ENCODE measurements at places on chromosomes 1 and 21.

- peak; percentile 14 for DNase-seq
Observed at GRCh38 chr1:20574686-20575540, 14.0 kb upstream of the CDA start.

DNA sequence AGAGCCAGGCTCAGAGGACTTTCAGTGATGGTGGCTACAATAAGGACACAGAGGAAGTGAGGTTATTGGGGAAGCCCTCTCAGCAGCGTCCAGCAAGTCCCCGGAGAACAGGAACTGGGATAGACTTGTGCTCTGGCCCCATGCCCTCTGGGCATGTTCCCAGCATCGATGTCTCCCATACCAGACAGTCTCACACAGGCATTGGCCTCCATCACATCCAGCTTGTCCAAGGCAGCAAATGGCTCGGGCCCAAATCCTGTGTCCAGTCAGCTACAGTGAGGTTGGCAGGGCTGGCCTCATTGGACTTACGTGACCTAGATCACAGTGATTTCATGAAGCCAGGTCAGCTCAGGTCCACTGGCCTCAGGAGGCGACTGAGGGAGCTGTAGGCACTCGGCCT is 19.6 kb upstream of the TMEM54 start:
- DNase-seq, result no peak

DNA sequence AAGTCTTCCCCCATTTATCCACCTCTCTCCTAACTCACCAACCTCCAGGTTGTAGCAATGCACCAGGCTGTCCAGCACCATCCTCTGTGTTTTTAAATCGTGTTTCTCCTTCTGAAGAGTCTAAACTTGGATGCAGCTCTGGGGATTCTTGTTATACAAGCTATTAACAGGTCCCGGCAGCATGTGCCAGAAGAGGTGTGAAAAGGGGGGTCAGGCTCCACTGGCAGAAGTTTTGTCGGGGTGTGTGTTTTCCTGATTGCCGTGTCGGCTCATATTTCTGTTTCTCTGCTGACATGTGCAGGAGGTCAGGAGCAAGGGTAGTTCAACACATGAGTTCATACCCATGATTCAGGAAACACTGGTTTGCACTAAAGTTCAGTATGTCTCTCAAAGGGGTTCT is 658.6 kb upstream of the CAMK1G start:
- no peak for DNase-seq

DNA sequence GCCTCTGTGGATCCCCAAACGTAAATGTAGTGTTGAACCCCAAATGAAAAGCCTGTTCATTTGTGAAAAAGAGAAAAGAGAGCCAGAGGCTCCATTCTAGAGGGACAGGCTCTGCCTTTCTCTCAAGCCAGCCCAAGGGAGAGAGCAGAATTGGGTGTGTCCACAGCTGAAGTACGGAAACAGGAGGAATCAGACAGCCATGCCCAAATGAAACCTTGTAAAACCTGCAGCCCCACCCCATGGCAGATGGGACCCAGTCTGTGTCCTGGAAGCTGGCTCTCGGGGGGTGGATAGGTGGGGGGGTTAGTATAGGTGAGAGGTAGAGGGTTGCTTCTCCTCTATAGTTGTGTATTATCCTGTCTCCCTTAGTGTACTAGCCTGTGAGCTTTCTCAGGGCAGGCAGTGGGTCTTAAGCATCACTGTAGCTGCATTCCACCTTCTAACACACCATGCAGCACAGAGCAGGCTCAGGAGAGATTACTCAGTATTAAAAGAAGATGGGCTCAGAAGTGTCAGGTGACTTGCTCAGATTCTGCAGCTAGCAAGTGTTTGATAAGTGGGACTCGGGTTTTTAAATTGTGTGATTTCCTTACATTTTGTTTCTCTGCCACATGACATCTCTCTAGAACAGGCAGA is 67.4 kb upstream of the SIPA1L2 start:
- DNase-seq, result no peak

DNA sequence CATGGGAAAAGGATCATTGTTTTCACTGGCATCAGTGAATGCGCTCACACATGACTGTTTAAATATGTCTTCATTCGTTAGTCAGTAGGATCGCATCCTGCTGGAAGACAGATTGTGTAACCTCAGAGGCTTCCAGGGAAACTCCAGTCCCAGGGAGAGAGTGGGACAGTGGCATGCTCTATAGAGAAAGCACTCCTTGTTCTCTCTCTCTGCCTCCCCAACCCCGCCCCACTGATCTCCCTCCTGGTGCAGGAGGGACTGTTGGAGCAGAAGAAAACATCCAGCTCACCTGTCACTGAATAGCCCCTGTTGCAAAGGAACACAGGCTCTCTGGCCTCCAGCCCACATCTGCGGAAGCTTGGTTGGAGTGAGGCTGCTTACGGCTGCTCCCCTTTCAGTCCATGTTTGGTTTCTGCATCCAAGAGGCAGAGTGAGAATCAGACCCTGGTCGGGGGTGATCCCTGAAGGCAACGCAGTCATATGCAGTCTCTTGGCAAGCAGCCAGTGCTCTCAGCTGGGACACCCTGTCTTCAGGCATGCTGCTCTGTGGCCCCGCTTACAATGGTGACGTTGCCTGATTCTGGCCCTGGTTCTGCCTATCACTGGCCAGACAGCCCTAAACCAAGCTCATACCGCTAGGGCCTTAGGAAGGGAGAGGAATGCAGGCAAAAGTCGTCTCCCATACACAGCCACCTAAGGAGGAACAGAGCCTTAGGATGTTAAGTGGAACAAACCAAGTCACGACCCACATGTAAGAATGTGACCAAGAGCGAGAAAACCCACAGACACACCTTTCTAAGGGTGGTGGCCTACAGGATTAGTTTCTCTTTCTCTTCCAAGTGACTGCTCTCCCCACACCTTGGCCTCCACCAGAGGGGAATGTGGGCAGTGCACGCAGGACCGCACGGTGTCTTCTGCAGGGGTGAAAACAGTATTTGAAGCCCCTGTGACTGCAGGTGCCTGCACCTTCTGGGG is 39.7 kb downstream of the BACE2 start:
- no peak for DNase-seq

DNA sequence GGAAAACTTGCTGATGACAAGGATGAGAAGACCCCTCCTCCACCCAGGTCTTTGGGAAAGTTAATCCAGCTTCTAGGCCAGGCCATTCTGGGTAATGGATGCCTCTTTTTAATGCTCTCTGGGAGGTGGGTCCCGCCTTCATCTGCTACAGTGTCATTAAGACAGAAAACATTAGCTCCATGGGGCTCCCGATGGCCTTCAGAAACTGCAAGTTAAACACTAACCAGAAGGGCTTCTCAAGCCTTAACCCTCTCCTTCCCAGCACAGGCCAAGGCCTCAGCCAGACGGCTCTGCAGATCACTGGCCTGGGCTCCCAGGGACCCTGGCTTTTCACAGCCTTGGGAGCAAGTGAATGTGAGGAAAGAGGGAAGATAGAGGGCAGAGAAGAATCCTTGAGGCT is 364.9 kb downstream of the MATN1 start:
- no peak for DNase-seq

- peak; percentile 74 for DNase-seq
Observed at GRCh38 chr21:43938751-43939442, 73.2 kb upstream of the TRAPPC10 start.

DNA sequence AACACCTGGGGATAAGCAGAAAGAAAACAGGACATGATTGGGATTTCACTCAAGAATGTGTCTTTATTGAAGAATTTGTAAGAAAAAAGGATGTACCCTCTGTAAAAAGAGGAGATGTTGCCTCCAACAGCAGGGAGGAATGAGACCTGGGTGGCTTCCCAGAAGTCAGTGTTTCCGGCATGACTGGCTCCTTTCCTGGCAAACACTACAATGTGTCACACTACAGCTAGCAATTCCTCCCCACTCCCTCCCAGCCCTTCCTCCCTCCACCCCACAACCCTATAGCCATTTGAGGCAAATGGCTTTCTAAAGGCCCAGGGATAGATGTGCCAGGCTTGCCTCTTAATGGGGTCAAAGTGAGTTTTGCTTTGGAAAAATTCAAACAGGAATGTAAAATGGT is 11.5 kb upstream of the COL8A2 start:
- no peak for DNase-seq

- no peak for DNase-seq
Observed at GRCh38 chr21:35136586-35137219, 87.6 kb upstream of the RUNX1 start.

DNA sequence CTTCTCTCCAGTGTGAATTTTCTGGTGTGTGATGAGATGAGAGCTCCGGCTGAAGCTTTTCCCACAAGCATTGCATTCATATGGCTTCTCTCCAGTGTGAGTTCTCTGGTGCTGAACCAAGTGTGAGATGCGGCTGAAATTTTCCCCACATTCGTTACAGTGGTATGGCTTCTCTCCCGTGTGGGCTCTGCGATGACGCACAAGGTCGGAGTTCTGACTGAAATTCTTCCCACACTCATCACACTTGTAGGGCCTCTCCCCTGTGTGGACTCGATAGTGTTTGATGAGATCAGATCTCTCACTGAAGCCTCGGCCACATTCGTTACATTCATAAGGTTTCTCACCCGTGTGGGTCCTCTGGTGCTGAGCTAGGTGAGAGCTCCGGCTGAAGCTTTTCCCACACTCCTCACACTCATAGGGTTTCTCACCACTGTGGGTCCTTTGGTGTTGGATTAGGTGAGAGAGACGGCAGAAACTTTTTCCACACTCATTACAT is 7.4 kb downstream of the ZNF436 start:
- DNase-seq, result no peak

DNA sequence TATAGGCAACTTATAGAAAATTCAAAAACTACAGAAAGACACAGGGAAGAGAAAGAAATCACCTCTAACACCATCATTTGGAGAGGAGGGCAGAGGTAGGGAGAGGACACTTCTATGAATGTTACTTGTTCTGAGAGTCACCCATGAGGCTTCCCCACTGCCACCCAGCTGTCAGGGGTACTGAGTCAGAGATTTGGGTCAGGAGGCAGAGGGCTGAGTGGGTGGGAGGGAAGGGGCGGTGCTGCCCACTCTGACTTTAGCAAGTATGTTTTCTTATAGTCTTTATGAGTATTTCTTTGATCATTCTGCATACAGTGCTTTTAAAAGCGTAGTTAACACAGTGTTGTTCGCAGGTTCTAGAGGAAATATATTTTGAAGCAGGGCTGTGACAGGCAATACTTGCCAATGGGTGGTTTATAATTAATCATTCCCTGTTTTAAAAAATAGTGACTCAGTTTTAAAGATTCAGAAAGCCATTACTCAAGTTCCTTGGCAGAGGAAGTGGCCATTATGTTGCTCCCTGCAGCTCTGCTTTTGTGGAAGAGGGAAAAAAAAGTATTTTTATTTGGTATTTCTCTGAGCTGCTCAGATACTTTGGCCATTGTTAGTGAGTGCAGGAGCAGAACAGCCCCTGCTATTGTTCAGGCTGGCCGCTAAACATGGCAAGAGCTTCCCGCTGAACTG is 18.3 kb downstream of the IL6R start:
- no peak for DNase-seq

- DNase-seq, result no peak
Observed at GRCh38 chr1:80988926-80989325, 811.8 kb upstream of the ADGRL2 start.

GRCh38 chr1:220990427-220991339 is 111.4 kb downstream of the HLX start:
- no peak for DNase-seq

DNA sequence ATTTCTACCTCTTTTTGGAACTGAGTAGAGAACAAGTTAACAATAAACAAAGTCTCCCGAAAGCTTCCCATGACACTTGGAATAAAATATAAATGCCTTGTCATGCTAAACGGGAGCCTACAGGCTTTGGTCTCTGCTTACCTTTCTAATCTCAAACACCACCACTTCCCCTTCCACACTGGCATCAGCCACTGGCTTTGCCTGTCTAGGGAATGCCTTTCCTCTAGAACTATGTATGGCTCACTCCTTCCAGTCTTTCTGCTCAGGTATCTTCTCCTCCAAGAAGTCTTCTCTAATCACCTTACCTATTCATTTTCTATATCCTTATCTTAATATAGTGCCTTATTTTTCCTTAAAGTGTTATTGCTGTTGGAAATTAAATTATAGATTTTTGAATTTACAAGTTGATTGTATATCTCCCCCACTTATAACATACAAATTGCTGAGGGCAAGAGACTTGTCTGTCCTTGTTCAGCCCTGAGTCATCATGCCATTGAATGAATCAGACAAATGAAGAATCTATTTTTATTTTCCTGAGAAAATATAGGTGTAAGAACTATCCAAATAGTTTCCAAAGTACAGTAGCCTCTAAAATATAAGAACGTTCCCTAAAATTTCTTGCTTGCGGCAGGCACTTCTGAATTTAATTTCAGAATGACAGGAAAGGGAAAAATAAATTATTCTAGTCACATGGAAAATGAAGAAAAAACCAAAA is 119.2 kb downstream of the TM2D1 start:
- no peak for DNase-seq

DNA sequence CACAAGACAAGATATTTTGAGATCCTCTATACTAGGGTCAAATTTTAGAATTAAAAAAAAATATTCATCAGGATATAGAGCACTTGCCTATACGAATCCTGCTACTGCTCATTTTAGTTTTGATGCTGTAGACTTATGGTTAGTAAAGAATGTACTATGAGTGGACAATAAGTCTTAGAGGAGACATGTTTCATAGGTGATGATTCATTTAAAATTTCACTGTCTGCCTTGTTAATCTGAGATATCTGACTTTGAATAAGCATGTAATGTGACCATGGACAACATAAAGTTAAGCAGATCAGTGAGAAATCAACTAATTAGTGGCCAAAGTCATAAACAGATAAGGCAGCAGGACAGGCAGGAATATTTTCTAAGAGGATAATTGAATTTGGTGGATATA is 106.8 kb upstream of the HP1BP3 start:
- DNase-seq, result no peak

- DNase-seq, result no peak
Observed at GRCh38 chr1:94912263-94913184, 14.4 kb downstream of the CNN3 start.

GRCh38 chr1:12475530-12475934 is 142.5 kb downstream of the DHRS3 start:
- no peak for DNase-seq

GRCh38 chr1:94310570-94311270 is 73.3 kb upstream of the ARHGAP29 start:
- no peak for DNase-seq

- DNase-seq, result no peak
Observed at GRCh38 chr1:155695072-155695471, 6.2 kb downstream of the DAP3 start.

DNA sequence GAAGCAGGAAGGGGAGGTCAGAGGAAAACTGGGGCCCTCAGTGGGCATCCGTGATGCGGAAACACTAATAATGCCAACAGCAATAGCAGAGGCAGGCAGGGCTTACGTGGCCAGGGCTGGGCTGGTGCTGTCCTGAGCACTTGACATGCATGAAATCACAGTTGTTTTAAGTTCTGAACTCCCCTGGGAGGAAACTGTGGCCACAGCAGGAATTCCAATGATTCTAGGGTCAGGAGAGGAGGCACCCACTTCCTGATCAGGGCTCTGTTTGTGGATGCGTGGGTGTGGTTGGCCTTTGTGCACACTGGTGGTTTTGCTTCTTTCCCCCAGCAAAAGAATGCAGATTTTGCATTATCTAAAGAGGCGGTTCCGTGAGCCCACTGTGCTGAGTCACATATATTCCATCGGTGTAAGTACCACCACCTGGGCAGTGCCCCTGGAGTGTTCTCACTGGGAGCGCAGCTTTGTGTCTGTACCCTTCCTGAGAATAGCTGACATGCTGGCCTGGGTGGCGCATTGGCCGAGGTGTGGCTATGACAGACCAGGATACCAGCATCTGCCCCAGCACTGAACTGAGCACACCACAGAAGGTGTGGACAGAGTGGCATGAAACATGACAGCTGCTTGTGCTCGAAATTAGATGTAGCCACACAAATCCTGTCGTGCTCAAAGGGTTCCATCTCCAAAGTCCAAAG is 71.0 kb downstream of the PDE9A start:
- no peak for DNase-seq

- no peak for DNase-seq
Observed at GRCh38 chr1:41769068-41769467, 149.7 kb downstream of the HIVEP3 start.

GRCh38 chr1:8876087-8876486 is 2.4 kb downstream of the ENO1 start:
- DNase-seq, result no peak

Data from stimulated activated CD8-positive, alpha-beta memory T cell treated with anti-CD3 and anti-CD28 coated beads, Interleukin-2, amount 100 ng/mL, for 1 hour (primary cell).